ENCODE measurements at places on chromosomes 4 and X. TPM values are rescaled to one million over a fixed set of nuclear protein-coding genes. Genes with fewer than 3 reads are reported as not detected.

Gene OPN1MW
- not detected for total RNA-seq

Gene HTN3
- total RNA-seq: not detected

Gene GRID2
- not detected for total RNA-seq

Gene CTAG1A
- total RNA-seq: not detected

GRCh38 chr4:75172551-75172950 lies 239.6 kb downstream of the PARM1 start:
- H3K4me1 ChIP-seq: no peaks in the 10 kb centered on the region
- no peaks in the 10 kb centered on the region for H3K36me3 ChIP-seq
- DNase-seq: no peak
- no peaks in the 10 kb centered on the region for H3K27me3 ChIP-seq
- H3K27ac ChIP-seq: no peak overlapping the region
- no peak overlapping the region for H3K4me3 ChIP-seq

- H3K36me3 ChIP-seq: no peaks in the 10 kb centered on the region
- H3K4me3 ChIP-seq: no peak overlapping the region
- H3K4me1 ChIP-seq: peaks cover 4% of the 10 kb centered on the region
- no peak overlapping the region for H3K27ac ChIP-seq
Observed at GRCh38 chrX:18377796-18378195, 23.3 kb upstream of the SCML2 start.

DNA sequence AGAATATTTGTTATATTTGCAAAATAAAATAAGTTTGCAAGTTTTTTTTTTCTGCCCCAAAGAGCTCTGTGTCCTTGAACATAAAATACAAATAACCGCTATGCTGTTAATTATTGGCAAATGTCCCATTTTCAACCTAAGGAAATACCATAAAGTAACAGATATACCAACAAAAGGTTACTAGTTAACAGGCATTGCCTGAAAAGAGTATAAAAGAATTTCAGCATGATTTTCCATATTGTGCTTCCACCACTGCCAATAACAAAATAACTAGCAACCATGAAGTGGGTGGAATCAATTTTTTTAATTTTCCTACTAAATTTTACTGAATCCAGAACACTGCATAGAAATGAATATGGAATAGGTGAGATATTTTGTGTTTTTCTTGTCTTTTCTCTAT lies at the start of gene AFP:
Gene AFP, plus strand, starts transcription at position 238 of the 400 bp plus-strand sequence. Its CDS starts 42 bp downstream, at position 280.
- no peak for DNase-seq
- no peaks in the 10 kb centered on the region for H3K4me1 ChIP-seq
- H3K36me3 ChIP-seq: no peaks in the 10 kb centered on the region
- H3K4me3 ChIP-seq: no peak within 1 kb of the TSS
- H3K27me3 ChIP-seq: no peaks in the 10 kb centered on the region

DNA sequence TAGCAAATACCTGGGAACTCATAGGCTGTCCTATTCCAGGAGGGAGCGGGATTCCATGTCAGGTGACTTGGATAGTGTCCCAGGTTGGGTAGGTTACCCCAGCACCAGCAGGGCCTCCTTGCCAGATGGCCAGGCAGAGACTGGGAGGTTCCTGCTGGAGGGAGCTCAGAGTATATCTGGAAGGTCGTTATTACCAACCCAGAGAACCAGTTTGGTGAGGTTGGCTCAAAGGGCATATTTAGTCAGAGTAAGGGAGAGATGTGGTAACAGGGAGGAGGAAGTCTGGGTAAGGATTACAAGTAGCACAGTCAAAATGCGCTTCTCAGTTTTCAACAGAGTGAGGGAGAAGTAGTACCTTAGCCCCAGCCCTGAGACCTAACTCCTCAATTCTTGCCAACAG lies 53.3 kb upstream of the LNX1 start:
- H3K27me3 ChIP-seq: no peaks in the 10 kb centered on the region
- no peaks in the 10 kb centered on the region for H3K36me3 ChIP-seq
- H3K4me1 ChIP-seq: no peaks in the 10 kb centered on the region
- H3K4me3 ChIP-seq: no peak overlapping the region

DNA sequence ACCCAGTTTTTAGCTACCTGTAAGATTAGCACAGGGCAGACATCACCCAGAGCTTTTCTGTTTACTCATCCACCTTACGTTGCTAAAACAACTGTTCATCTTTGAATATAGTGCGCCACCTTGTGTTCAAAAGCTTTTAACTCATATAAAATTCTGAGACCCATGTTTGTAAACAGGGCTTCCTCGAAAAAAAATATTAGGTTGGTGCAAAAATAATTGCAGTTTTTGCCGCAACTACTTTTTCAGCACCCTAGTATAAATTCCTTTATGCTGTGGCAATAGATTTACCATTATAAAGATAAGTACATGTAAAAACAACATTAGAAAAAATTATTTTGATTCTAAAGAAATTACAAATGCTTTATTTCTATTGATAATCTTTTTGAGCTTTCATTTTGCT lies 147.9 kb downstream of the LRBA start:
- no peaks in the 10 kb centered on the region for H3K4me1 ChIP-seq
- no peak for DNase-seq
- H3K36me3 ChIP-seq: peaks cover 10% of the 10 kb centered on the region
- no peaks in the 10 kb centered on the region for H3K27me3 ChIP-seq
- no peak overlapping the region for H3K27ac ChIP-seq
- H3K4me3 ChIP-seq: no peak overlapping the region

DNA sequence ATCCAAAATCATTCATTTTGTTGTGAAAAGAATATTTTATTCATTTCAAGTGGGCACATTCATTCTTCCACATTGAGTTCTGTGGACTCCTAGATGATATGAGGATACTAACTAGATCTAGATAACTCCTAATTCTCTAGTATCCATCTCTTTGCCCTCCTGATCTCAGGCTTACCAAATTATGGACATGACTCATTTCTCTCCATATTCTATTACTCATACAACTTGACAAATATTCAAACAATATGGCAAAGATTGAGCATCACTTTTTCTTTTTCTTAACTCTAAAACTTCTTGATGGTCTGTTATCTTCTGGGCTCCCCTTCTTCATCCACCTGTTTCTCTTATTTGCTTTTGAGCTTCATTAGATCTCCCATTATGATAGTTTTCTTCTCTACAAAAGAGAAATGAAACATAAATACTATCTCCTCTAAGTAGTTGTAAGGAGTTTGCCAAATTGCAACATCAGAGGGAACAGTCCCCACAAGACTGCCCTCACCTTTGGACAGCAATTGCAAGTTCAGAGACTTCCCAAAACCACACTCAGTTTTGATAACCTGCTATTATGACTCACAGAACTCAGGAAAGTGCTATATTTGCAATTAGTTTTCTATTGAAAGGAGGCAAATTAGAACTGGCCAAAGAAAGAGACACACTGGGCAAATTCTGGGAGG lies 422.9 kb downstream of the SPRY1 start:
- H3K36me3 ChIP-seq: no peaks in the 10 kb centered on the region
- no peaks in the 10 kb centered on the region for H3K4me1 ChIP-seq
- H3K27ac ChIP-seq: no peak overlapping the region
- DNase-seq: no peak

GRCh38 chrX:118965395-118965794 lies 9.0 kb upstream of the LONRF3 start:
- H3K27me3 ChIP-seq: no peaks in the 10 kb centered on the region
- DNase-seq: no peak
- no peak overlapping the region for H3K4me3 ChIP-seq
- no peaks in the 10 kb centered on the region for H3K36me3 ChIP-seq

GRCh38 chr4:169225058-169225751 lies 45.6 kb downstream of the SH3RF1 start:
- no peaks in the 10 kb centered on the region for H3K36me3 ChIP-seq
- no peak overlapping the region for H3K4me3 ChIP-seq
- H3K27me3 ChIP-seq: no peaks in the 10 kb centered on the region
- DNase-seq: no peak

DNA sequence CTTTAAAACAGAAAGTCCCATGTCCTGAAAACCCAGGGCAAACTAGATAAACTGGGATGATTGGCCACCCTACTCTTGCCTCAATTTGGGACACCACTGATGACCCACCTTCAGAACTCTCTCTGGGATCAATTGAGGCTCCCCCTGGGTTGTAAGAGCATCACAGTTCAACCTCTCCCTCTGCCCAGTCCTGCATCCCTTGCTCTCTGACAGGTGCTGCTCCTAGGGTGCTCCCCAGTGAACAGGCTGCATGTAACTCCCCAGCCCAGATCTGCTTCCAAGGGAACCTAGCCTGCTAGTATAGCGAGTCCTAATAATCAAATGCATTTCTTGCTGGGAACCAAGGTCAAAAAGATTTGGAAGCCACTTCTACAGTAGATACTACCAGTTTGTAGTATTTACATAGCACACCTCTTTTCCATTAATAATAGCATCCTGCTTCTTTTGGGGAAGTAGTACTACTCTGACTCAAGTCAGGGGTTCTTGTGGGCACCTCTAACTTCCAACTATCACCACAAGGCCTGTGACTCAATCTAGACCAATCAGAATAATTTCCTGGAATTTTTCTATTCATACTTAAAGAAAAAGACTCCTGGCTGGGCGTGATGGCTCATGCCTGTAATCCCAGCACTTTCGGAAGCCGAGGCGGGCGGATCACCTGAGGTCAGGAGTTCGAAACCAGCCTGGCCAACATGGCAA lies 42.1 kb upstream of the SPINK2 start:
- no peak overlapping the region for H3K4me3 ChIP-seq
- H3K27ac ChIP-seq: no peak overlapping the region
- H3K36me3 ChIP-seq: no peaks in the 10 kb centered on the region
- H3K27me3 ChIP-seq: no peaks in the 10 kb centered on the region
- no peak for DNase-seq

- H3K27me3 ChIP-seq: no peaks in the 10 kb centered on the region
- H3K36me3 ChIP-seq: no peaks in the 10 kb centered on the region
- H3K4me1 ChIP-seq: no peaks in the 10 kb centered on the region
- H3K27ac ChIP-seq: no peak overlapping the region
Observed at GRCh38 chr4:176404621-176405020, 84.9 kb downstream of the SPCS3 start.

- H3K4me1 ChIP-seq: peaks cover 7% of the 10 kb centered on the region
- no peak for DNase-seq
- H3K27me3 ChIP-seq: no peaks in the 10 kb centered on the region
- H3K4me3 ChIP-seq: no peak overlapping the region
Observed at GRCh38 chr4:105461621-105462382, 12.1 kb downstream of the PPA2 start.

DNA sequence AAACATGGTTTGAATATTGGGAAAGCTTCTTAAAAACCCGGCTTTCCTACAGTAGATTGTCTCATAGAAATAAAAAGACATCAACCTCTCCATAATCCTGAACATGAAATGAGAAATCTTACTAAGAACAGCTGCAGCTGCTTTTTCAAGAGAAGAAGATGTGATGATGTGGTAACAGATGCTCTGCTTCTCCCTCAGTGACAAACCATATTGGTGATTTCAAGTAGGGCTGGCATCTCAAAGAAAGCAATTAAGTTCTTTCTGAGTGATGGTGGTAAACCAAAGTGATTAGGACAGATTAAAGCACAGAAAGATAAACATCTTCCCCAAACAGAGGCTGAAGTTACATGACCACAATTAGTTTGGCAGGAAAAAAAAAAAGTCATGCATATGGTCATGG lies 1477.7 kb downstream of the RAPGEF2 start:
- H3K27ac ChIP-seq: no peak overlapping the region
- H3K4me3 ChIP-seq: no peak overlapping the region
- no peaks in the 10 kb centered on the region for H3K4me1 ChIP-seq
- no peak for DNase-seq
- H3K36me3 ChIP-seq: no peaks in the 10 kb centered on the region

DNA sequence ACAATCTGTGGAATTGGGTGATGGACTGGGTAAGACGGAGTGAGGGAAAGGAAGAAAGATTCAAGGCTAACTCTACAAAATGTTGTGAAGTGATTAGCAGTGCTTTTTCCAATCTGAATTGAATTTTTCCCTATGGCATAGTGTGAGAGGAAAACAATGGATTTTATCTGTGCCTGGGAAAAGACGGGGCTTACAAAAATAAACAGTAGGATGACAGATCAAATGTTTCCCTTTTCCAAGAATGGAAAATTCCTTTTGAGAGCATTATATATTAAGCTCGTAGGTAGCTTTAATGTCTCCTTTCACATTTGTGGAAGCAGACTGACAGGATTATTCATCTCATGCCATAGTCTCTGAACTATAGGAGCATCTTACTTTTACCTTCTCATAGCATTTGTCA lies 27.8 kb downstream of the ATP11C start:
- no peak overlapping the region for H3K4me3 ChIP-seq
- no peaks in the 10 kb centered on the region for H3K27me3 ChIP-seq
- peaks cover 2% of the 10 kb centered on the region for H3K4me1 ChIP-seq

GRCh38 chrX:19403696-19404095 lies 60.0 kb downstream of the PDHA1 start:
- H3K36me3 ChIP-seq: no peaks in the 10 kb centered on the region
- no peaks in the 10 kb centered on the region for H3K27me3 ChIP-seq
- DNase-seq: no peak
- no peaks in the 10 kb centered on the region for H3K4me1 ChIP-seq

- peaks cover 8% of the 10 kb centered on the region for H3K4me1 ChIP-seq
- no peak overlapping the region for H3K27ac ChIP-seq
Observed at GRCh38 chr4:150999086-150999485, 16.0 kb downstream of the LRBA start.

DNA sequence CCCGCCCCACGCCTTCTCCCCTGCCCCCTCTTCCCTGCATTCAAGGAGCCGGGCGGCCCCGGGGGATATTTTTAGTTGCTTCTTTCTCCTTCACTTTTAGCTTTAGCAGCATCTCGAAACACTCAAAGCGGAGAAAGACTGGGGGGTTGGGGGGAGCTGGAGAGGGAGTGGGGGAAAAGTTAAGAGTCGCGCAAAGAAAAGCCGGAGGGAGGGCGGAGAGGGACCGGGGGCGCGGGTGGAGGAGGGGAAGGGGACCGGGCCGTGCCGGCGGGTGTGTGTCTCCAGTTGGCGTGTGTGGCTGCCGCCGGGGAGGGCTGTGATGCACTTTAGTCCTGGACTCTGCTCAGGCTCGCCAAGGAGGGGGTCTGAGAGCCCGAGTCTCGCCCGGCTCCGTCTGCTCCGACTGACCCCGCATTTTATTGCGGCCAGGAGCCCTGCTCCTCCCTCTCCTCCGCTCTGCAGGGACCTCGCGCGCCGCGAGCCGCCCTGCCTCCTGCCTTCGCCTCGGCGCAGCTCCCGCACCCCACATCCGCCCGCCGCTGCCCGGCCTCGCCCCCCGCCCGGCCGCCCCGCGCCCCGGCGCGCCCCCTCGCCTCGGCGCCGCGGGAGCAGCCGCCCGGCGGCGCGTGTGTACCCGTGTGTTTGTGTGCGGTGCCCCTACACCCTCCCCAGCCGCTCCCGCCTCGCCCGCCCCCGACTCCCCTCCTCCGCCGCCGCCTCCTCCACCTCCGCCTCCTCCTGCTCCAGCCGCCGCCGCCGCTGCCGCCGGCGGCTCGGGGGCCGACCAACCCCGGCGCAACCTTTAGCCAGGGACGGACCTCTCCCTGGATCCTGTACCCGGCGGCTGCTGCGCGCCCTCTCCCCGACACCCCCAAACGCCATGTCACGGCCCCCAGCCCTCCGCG lies 1.4 kb downstream of the ZNF827 start:
- no peaks in the 10 kb centered on the region for H3K36me3 ChIP-seq
- peak; percentile 60 for DNase-seq
- no peaks in the 10 kb centered on the region for H3K27me3 ChIP-seq

DNA sequence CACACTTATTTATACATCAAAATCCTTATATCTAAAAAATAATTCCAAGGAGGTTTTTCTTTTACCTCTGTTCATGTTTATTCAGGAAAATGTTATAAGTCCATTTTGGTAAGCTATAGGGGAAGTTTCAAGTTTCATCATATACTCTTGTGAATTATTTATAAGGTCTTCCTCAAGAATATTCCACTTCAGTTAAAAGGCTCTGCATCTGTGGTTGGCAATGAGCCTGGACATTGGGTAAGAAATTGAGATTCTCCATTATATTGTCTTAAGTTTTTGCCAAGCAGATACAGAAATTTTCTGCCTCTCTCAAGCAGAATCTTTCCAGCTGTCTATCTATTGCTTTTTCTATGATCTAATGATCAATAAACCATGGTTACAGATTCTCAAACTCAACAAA lies 641.9 kb downstream of the NLGN4X start:
- no peak for DNase-seq
- no peaks in the 10 kb centered on the region for H3K4me1 ChIP-seq

All from natural killer cell (primary cell).